ENCODE measurements at places on chromosomes 1 and 21.

GRCh38 chr1:117215733-117216462 lies 5.2 kb upstream of the VTCN1 start:
- H3K27me3 ChIP-seq = peaks cover 6% of the 10 kb centered on the region
- H3K36me3 ChIP-seq = no peaks in the 10 kb centered on the region
- no peak overlapping the region for H3K27ac ChIP-seq
- DNase-seq = peak; percentile 62
- H3K4me3 ChIP-seq = no peak overlapping the region

GRCh38 chr1:28646040-28646439 lies 2.4 kb upstream of the RNU11 start:
- no peaks in the 10 kb centered on the region for H3K27me3 ChIP-seq
- no peak for DNase-seq
- peaks cover 42% of the 10 kb centered on the region for H3K4me1 ChIP-seq
- no peak overlapping the region for H3K27ac ChIP-seq
- no peak overlapping the region for H3K4me3 ChIP-seq

DNA sequence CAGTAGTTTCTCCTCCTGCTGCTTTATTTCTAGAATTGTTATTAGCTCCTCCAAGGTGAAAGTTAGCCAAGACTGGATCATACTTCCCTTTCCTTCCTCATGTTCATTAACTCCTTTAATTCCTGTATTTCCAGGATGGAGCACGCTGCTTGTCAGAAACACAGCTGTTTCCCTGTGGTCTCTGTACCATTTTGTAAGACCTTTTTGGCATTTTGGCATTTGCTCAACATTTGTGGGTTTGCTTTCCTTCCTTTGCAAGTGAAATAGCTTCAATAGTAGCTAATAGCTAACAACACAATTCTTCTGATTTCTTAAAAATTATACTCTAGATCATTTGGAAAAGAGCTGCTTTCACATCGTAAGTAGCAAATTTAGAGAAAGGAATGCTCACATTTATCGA lies 44.3 kb upstream of the HPDL start:
- DNase-seq = no peak
- no peak overlapping the region for H3K27ac ChIP-seq
- H3K27me3 ChIP-seq = peaks cover 23% of the 10 kb centered on the region
- H3K4me1 ChIP-seq = no peaks in the 10 kb centered on the region
- H3K36me3 ChIP-seq = peaks cover 1% of the 10 kb centered on the region

DNA sequence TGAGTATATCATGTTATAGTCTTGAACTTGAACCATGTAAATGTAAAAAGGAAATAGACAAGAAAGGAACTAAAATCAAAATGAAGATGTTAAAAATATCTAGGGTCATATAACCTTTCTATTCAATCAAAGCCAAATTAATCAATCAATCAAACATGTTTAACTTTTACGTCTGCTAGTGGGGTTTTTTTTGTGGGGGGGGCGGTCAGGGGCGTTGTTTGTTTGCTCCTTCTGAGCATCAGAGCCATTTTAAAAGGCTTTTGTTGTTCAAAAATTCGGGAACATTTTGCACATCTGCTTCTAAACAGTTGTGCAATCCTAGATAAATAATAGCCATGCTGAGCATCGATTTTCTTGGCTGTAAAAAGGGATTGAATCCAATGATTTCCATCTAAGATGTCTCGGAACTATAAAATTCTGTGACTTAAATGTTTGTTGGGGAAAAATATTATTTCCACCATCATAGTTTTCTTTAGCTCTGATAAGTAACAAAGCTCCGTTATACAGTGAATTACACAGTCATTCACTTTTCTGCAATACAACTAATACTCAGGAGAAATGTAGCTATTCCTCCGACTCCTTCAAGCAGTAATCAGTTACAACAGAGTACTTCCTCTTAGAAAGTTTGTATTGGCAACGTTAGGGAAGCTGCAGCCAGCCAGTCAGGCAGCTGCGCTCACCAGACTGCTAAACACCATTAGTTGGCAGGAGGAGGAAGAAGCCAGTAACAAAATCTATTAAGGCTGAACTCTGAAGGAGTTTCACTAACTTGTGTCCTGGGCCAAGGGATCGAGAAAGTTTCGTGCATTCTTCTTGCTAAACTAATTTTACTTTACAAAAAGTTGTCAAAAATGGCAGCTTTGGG lies 2.2 kb downstream of the SPATA6 start:
- DNase-seq = no peak
- H3K4me1 ChIP-seq = peaks cover 34% of the 10 kb centered on the region

GRCh38 chr1:35847935-35848565 lies 35.0 kb upstream of the AGO1 start:
- peaks cover 38% of the 10 kb centered on the region for H3K36me3 ChIP-seq
- no peaks in the 10 kb centered on the region for H3K27me3 ChIP-seq
- H3K27ac ChIP-seq = no peak overlapping the region
- no peak for DNase-seq

DNA sequence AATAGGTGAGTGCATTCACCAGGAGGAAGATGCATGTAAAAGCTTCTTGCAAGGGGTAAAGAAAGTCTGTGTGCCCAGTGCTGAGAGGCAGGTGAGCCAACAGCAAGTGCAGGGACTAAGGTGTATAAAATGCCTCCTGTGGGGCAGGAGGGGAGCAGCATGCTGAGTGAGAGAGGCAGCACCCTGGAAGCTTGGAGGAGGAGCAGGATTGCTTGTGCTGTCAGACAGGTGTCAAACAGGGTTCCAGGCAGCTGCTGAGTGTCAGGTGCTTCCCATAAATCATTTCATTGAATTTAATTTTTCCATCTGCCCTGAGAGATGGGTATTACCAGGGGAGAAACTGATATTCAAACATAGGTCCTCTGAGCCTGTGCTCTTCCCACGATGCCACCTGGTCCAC lies 13.9 kb downstream of the BSND start:
- no peak overlapping the region for H3K4me3 ChIP-seq
- H3K27ac ChIP-seq = no peak overlapping the region
- DNase-seq = no peak
- H3K27me3 ChIP-seq = no peaks in the 10 kb centered on the region

- H3K27ac ChIP-seq = no peak overlapping the region
- H3K27me3 ChIP-seq = no peaks in the 10 kb centered on the region
- DNase-seq = no peak
- no peak overlapping the region for H3K4me3 ChIP-seq
- H3K36me3 ChIP-seq = peaks cover 2% of the 10 kb centered on the region
Measured at GRCh38 chr1:51237351-51238033, 1.4 kb downstream of the RNF11 start.

- H3K27me3 ChIP-seq = no peaks in the 10 kb centered on the region
- no peak for DNase-seq
- no peak overlapping the region for H3K4me3 ChIP-seq
- peaks cover 42% of the 10 kb centered on the region for H3K4me1 ChIP-seq
Measured at GRCh38 chr1:2544093-2544874, 11.9 kb upstream of the TNFRSF14 start.

DNA sequence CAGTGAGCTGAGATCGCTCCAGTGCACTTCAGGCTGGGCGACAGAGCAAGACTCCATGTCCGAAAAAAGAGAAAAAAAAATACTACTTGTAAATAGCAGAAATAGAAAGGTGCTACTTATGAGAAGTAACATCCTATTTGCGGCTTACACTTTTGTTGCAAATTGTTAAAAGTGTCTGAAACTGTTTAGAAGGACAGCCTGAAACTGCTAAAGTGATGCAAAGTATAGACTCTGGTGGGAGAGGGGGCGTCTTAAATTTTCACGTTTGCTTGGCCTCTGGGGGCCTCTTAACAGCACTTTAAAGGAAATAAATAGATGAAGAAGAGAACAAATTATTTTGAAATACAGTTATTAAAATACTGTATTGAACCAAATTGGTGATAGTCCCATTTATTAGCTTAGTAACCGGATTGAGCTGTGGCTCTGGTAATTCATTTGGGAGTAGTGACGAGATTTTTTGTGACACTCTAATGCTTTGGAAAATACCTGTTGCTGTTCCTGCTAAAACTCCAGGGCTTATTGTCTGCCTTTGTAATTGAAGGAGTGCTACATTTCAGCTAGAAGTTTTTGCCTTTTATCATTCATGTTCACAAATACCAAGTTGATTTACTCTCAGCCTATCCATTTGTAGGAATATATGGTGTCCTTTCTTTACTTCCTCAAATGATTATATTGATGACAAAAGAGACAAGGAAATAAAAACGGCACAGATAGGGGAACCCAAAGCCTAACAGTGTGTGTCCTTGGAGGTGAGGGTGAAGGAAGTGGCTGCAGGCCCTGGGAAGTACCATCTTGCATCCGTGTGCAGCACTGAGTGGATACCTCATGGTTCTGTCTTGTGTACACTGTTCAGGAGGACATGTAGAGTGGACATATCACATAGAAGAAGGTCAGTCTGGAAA lies 6.2 kb downstream of the PKNOX1 start:
- H3K27me3 ChIP-seq = no peaks in the 10 kb centered on the region
- no peak overlapping the region for H3K4me3 ChIP-seq
- no peak for DNase-seq
- peaks cover 26% of the 10 kb centered on the region for H3K4me1 ChIP-seq

DNA sequence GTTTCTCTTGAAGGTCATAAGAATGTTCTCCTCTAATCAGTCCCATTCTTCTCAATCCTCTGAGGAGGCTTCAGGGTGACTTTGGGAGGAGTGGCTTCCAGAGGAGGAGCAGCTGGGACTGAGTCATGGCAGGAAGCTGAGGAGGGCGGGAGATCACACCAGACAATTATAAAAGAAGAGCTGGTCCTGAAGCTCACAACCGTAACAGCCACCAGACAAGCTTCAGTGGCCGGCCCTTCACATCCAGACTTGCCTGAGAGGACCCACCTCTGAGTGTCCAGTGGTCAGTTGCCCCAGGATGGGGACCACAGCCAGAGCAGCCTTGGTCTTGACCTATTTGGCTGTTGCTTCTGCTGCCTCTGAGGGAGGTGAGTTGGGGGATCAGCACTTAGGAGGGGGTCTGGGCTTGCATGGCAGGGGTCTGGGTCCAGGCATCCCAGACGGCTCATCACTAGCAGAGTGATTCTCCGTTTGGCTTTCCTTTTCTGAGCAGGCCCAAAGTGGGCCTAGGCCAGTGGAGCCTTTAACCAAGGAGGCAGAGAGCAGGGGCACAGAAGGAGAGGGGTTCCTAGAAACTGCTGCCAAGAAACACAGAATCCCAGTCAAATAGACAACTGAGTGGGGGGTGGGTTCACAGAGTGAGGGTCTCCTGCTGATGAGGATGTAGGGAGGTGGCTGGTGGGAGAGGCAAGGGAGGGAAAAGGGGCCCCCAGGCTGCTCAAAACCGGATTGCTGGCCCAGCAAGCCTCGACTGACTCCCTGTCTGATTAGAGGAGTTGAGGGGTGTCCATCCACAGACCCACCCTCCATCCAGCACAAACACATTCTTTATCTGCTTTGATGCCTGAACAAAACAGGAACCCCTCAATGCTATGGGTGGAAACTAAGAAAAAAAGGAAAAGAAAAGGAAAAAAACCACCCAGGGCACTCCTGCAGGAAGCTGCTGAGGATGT lies at the start of gene ECM1:
ECM1 (plus strand) TSS at position 198 of the 953 bp plus-strand sequence; CDS start at position 299, 101 bp downstream.
- peaks cover 26% of the 10 kb centered on the region for H3K4me1 ChIP-seq
- peaks cover 39% of the 10 kb centered on the region for H3K36me3 ChIP-seq
- peak within 1 kb of the TSS; percentile 88 for H3K27ac ChIP-seq
- no peak for DNase-seq
- peak within 1 kb of the TSS; percentile 14 for H3K4me3 ChIP-seq
